Activated CD8-positive, alpha-beta memory T cell treated with anti-CD3 and anti-CD28 coated beads, Interleukin-2, amount 50 U/mL, for 48 hours (primary cell): ENCODE measurements at places on chromosomes 13 and 19.

DNA sequence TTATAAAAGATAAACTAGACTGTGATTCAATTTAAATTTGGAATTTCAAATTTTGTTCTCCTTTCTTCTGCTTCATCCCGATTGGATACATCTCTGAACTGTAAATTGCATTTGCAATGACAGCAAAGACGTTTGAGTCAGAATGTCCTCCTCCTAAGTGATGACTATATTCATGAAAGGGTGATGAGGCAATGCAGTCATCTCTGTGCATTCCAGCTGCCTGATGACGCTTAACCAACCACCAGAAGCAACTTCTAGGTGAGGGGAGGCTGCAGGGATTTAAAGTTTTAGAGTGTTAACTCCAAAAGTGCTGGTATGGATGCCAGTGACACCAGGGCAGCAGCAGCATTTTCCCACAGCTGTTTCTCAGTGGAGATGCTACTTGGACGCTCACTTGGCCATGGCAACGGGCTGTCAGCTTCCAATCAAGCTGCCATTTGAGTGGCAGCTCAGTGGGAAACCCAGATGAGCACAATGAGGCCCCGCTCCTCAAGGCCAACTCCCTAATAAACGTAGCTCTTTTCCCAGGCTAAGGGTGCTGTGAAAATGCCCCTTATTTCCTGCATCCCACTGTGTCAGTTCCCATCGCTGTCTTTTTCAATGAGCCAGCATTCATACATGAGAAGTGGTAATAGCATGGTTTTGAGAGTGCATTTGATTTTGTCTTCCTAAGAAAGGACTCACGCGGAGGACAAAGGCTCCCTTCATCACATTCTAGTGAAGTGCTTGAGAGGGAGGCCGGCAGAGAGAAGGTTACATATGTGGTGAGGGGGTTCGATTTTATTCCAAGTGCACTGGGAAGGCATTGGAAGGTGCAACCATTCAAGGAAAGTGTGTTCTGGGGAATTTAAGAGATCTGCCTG, 45.2 kb upstream of the AMER2 start:
- DNase-seq: no peak

- DNase-seq: no peak
These were observed 92.6 kb downstream of the RAP2A start for GRCh38 chr13:97526556-97526955.

- DNase-seq: no peak
These were observed 862.3 kb downstream of the UQCRFS1 start for GRCh38 chr19:28350673-28351072.

GRCh38 chr19:46787331-46788261, 798 bp downstream of the SLC1A5 start:
- peak; percentile 78 for DNase-seq

DNA sequence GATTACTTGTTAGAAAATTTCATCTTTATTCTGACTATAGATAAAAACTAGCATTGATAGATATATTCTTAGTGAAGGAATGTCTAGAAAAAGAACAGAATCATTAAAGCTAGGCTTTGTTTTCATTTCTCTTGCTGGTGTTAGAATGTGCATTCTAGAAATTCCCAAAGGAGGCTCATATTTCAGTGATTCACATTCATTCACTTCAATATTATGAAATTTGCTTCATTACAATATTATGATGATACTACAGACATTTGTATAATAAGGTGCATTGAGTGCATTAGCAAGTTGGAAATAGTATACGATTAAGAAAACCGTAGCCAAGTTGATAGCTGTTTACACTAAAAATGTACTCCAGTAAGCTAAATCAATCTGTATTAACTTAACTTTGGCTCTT, 70.7 kb upstream of the MYCBP2 start:
- no peak for DNase-seq

- no peak for DNase-seq
These were observed 463.9 kb upstream of the MIR17HG start for GRCh38 chr13:90883592-90883991.

GRCh38 chr19:277581-278165, 13.5 kb downstream of the PLPP2 start:
- DNase-seq: no peak

DNA sequence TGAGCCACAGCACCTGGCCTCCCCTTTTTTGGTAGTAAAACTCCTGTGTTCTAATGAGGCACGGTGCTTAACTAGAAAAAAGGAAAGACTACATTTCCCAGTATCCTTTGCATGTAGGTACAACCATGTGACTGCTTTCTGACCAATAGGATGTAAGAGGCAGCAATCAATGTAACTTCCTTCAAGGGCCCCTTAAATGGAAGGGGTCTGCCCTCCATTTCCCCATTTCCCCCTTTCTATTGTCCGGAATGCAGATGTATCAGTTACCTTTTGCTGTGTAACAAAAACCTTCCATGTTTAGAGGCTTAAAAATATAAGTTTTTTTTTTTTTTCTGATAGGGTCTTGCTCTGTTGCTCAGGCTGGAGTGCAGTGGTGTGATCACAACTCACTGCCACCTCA, 2.2 kb downstream of the GPR32 start:
- no peak for DNase-seq

DNA sequence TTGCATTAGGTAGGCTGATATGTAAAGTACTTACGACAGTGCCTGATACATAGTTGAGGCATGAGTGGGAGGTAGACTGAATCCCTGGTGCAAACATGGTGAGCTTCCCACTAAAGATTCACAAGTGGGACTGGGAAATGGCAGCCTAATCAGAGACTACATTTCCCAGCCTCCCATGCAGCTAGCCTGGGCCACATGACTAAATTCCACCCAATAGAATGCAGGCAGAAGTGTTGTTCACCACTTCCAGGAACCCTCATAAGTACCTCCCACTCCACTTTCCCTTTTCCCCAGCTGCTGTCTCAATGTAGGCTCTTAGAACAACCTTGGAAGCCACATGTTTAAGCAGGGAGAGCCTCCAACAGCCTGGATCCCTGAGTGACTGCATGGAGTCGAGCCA, 104.9 kb downstream of the CACNA1A start:
- no peak for DNase-seq

DNA sequence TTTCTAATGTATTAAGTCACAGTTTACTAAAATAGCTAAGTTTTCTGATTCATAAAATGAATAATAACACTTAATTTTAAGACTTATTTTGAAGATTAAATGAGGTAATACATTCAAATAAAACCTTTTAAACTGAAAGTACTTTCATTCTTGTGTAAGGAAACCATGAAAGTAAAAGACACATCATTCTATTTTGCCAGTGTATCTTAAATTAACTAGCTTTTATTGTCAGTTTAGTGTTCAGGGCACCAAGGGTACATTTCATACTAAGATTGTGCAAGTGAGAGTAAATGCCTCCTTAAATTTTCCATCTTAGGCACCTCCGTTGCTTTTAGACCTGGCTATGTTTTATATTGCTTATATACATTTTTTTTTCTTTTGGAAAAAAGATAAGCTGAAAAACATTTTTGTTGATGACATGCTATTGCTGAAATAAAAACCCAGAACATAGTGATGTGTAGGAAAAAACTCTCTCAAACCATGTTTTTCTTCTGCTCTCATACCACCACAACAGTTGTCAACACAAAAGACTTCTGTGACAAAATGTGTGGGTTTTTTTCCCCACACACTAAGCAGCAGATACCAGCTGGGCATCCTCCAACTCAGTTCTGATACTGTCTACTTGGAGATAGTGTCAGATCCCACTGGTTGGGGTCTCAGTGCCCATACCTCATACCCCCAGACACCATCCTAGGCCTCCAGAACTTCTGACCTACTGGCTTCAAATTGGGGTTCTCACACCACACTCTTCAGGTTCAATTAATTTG, 30.7 kb upstream of the LPAR6 start:
- no peak for DNase-seq

DNA sequence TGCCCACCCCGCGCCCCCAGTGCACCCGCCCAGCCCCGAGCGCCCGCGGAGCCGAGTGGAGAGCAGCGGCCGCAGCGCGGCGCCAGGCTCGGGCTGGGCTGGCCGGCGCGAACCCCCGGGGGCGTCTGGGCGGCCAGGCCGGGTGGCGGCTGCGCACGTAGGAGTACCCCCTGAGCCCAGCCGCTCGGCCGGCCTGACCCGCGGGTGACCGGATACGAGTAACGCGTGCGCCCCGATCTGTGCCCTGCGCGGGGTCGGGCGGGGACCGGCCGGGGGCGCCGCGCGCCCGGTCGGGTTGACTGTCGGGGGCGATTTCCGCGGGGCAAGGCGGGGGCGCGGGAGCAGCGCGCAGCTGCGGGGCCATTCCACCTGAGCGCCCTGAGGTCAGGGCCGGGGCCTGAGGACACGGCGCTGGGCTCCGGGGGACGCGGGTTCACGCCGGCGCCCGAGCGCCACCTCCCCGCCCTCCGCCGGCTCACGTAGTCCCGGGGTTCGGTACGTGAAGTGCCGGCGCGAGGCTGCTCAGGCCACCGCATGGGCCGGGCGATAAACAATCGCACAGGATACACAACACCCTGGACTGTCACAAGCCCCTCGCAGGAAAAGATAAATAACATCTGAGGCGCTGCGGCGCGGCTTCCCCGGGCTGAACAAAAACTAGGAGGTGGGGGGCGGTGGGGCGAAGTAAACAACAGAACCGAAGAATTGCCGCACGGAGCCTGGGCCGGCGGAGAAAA, 37.6 kb upstream of the FLT1 start:
- DNase-seq: peak; percentile 65

DNA sequence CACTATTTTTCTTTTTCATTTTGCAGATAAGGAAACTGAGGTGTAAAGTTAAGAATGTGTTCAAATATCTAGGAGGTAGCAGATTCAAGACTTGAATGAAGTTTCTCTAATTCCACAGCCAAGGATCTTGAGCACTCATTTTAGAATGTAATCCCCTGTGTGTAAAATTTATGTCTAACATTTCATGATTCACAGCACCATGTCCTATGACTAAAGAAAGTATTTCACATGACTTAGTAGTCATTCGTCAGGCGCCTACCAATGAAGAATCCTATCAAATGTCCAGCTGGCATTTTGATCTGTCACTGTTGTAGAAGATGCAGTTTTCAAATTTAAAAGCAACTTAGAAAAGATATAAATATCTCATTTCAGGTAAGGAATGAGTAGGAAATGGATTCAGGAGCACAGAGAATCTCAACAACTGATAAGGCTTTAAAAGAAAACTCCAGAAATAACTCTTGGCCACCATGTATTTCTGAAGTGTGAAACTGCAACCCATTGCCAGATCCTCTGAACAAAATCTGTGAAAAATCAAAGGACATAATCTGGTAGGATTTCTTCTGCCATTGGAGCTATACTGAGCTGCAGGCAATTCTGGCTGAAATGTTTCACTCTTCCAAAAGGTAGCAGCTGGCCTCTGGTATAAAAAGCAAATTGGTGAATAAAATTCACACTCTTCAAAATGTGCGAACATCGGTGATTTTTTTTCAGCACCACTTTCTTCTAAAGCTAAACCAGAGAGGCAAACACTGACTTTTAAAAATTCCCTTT, 92.2 kb downstream of the DCLK1 start:
- DNase-seq: no peak
